Large intestine (tissue), 12 donors: ENCODE measurements at places on chromosomes 2 and 18. TPM values are rescaled to one million over a fixed set of nuclear protein-coding genes. Genes with fewer than 3 reads are reported as not detected.
A peak's percentile ranks its signal among the peaks of the same experiment; 100 is the strongest.

DNA sequence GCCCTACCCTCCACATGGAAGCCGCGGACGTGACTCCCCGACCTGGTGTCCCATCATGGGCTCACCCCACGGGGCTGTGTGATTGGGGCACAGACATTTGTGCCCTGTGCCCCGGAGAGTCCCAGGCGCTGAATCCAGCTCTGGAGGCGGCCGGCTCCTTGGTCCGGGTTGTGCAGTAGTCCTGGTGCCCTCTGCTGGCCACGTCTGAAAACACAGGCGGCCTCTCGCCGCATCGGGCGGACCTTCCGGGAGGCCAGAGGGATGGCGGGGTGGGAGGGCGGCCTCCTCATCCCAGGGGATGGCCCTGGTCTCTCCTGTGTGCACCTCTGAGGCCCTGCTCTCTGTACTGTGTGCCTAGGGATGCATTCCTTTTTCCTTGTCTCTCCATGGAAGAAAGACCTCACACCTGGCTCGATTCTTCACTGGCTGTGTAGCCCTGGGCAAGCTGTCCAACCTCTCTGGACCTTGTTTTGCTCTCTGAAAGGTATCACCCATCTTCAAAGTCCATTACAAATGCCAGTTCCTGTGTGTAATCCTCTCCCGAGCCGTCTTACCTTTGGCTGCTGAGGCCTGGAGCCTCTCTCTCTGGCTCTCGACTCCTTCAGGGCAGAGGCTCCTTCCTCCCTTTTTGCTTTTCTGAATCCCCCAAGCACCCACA, 27.6 kb downstream of the CELF4 start:
- peaks cover 37% of the 10 kb centered on the region for H3K27me3 ChIP-seq
- peak; percentile 63 for DNase-seq
- no peaks in the 10 kb centered on the region for H3K36me3 ChIP-seq
- H3K27ac ChIP-seq, result no peak overlapping the region
- H3K4me3 ChIP-seq, result no peak overlapping the region
- H3K4me1 ChIP-seq, result no peaks in the 10 kb centered on the region

Gene HOXD4
- polyA plus RNA-seq, result 4.9 TPM

DNA sequence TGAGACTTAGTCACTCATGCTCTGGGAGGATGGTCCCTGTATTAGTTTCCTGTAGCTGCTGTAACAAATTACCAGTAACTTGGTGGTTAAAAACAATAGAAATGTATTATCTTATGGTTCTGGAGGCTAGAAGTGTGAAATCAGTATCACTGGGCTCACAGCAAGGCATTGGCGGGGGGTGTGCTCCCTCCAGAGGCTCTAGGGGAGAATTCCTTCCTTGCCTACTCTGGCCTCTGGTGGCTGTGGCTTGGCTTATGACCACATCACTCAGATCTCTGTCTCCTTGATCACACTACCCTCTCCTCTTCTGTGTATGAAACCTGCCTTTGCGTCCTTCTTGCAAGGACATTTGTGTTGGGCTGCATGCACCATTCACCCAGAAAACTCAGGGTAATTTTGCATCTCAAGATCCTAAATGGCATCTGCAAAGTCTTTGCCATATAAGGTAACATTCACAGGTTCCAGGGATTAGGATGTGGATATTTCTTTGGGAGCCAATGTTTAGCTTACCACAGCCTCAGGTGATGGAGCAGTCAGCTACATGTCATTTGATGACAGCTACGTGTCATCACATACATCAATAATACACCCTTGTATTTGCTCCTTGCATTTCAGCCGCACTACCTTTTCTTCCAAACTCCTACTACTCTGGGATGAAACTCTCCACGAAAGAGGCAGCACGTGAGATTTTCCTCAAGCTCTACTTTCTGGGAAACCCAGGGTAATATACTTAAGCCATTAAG, 49.6 kb upstream of the POU3F3 start:
- H3K27ac ChIP-seq, result no peak overlapping the region
- H3K4me3 ChIP-seq, result no peak overlapping the region
- DNase-seq, result no peak
- H3K27me3 ChIP-seq, result no peaks in the 10 kb centered on the region

Gene ANKRD62
- polyA plus RNA-seq, result 0.01 TPM

Gene RAB27B
- 9.6 TPM for polyA plus RNA-seq

DNA sequence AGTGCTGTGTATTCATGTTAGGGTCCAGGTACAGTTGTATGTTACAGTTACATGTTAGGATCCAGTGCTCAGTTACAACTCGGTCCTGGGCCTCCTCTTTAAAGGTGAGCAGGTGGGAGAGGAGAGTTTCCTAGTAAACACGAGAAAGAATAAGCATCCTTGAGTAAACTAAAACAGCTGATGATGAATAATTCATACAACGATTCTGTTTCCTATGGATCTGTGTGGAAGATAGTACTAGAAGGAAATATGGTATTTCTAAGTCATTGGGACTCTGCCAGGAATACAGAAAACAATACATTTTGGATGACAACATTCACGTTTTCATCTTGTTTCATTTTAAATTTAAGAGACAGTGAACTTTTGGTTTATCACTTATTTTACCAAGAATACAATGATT, 29.5 kb downstream of the SNTG2 start:
- H3K36me3 ChIP-seq, result no peaks in the 10 kb centered on the region
- no peak overlapping the region for H3K4me3 ChIP-seq
- H3K27me3 ChIP-seq, result no peaks in the 10 kb centered on the region
- no peak overlapping the region for H3K27ac ChIP-seq

GRCh38 chr2:25190536-25190935, 22.2 kb upstream of the POMC start:
- DNase-seq, result no peak
- H3K36me3 ChIP-seq, result no peaks in the 10 kb centered on the region
- H3K27me3 ChIP-seq, result no peaks in the 10 kb centered on the region
- H3K4me3 ChIP-seq, result no peak overlapping the region

Gene SCN1A
- 0.21 TPM for polyA plus RNA-seq

Gene MC5R
- polyA plus RNA-seq, result 0.66 TPM

DNA sequence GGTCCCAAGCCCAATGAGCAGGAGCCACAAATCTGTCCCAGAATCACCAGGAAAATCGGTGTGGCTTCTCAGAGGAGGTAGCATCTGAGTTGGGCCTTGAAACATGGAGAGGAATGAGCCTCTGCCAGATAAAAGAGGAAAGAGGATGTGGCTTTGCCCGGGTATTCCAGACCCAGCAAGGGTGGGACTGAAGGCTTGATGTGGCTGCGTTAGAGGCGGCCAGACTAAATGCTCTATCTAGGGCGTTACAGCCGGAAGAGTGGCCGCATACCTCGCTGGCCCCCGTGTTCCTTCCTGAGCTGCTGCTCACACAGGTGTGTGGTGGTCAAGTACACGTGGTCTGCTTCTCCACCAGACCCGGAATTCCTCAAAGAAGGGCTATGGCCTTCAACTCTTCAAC, 33.9 kb upstream of the POMC start:
- no peak for DNase-seq
- H3K36me3 ChIP-seq, result no peaks in the 10 kb centered on the region
- H3K27ac ChIP-seq, result no peak overlapping the region
- H3K27me3 ChIP-seq, result no peaks in the 10 kb centered on the region
- H3K4me1 ChIP-seq, result no peaks in the 10 kb centered on the region
- H3K4me3 ChIP-seq, result no peak overlapping the region

DNA sequence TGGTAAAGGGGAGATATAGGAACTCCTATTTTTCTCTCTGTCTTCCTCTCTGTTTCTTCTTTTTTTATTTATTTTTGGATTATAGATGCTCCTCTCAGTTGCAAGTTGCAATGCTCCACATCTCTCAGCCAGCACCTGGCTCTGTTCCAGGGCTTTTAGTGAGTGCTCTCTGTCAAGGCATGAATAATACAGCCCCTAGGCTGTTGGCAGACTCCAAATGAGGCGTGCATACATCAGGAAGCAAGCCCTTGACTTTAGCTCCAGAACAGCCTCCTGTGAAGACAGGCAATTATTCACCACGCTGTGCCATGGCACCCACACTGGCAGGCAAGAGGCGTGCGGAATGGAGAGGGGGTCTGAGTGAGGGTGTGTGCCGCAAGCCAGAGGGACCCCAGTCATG, 228.1 kb upstream of the PXDN start:
- H3K4me3 ChIP-seq, result no peak overlapping the region
- no peaks in the 10 kb centered on the region for H3K36me3 ChIP-seq
- DNase-seq, result no peak

GRCh38 chr2:99679518-99679917, 189.7 kb upstream of the REV1 start:
- DNase-seq, result no peak
- no peak overlapping the region for H3K4me3 ChIP-seq

Gene ANKRD30B
- 0.10 TPM for polyA plus RNA-seq

Gene CDH19
- 8.3 TPM for polyA plus RNA-seq

DNA sequence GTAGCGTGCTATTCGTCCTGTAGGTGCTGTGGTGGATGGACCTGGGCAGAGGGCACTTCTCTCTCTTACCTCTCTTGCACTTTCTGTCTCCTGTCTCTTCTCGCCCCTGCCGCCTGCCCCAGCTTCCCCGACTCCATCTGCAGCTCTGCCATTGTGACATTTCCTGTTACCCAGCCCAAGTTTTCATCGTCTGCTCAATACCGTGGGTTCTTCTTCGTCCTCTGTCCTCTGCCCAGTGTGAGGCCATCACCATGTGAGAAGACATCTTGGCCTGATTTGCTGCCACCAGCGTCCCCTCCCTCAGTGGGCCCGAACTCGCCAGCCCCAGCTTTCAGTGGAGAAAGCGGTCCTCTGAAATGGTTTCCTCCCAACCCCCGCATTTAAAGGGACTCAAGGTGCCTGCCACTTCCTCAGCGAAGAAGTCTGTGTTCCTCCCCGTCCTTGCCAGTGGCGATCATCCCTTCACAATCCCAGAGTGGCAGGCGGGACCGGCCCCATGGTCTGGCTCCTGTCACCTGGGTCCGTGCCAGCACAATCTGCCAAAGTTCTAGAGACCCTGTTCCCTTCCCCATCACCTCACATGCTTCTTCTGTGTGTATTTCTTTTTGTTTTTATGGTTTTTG, 18.0 kb downstream of the TGOLN2 start:
- no peak for DNase-seq
- no peak overlapping the region for H3K4me3 ChIP-seq
- H3K27ac ChIP-seq, result no peak overlapping the region
- peaks cover 30% of the 10 kb centered on the region for H3K4me1 ChIP-seq
- no peaks in the 10 kb centered on the region for H3K27me3 ChIP-seq
- H3K36me3 ChIP-seq, result peaks cover 45% of the 10 kb centered on the region

Gene GBX2
- not detected for polyA plus RNA-seq

Gene ADGRF3
- 0.73 TPM for polyA plus RNA-seq

DNA sequence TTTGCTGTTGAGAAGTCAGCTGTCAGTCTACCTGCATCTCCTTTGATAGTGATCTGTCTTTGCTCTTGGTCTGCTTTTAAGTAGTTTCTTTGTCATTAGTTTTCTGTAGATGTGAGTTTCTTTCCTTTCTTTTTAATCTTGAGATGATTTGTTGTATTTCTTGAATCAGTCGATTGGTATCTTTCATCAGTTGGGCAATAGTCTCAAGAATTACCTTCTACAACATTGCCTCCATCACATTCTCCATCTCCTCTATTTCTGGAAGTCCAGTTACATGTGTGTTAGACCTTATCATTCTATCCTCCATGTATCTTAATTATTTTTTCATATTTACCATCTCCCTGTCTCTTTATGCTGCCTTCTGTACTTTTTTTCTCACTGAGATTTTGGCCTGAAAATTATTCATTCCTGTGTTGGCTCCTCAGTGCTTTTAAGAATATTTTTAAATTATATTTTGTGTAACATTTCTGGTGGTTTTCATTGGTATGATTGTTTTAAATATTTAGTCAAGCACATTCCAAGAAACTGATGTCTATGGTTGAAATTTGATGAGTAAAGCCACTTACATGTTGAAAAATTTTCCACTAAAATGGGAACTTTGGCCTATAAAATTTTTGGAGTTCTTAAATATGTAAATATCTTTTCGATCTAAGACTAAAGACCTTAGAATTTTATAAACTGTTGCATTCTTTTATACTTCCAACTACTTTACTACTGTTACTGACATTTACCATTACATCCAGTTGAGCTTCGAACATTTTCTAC, 239.5 kb upstream of the MGAT5 start:
- no peak overlapping the region for H3K27ac ChIP-seq
- no peaks in the 10 kb centered on the region for H3K36me3 ChIP-seq
- no peaks in the 10 kb centered on the region for H3K4me1 ChIP-seq

Gene SERPINB10
- polyA plus RNA-seq, result not detected

GRCh38 chr2:166725927-166726924, 162.1 kb upstream of the XIRP2 start:
- no peaks in the 10 kb centered on the region for H3K4me1 ChIP-seq
- no peaks in the 10 kb centered on the region for H3K36me3 ChIP-seq
- no peaks in the 10 kb centered on the region for H3K27me3 ChIP-seq
- no peak overlapping the region for H3K4me3 ChIP-seq
- H3K27ac ChIP-seq, result no peak overlapping the region

- no peaks in the 10 kb centered on the region for H3K36me3 ChIP-seq
- H3K27me3 ChIP-seq, result no peaks in the 10 kb centered on the region
- no peaks in the 10 kb centered on the region for H3K4me1 ChIP-seq
- DNase-seq, result peak; percentile 37
- H3K4me3 ChIP-seq, result no peak overlapping the region
- H3K27ac ChIP-seq, result no peak overlapping the region
Measured at GRCh38 chr2:225668606-225669266, 269.2 kb downstream of the NYAP2 start.

GRCh38 chr18:21602299-21602587, 1.7 kb upstream of the ESCO1 start:
- H3K4me1 ChIP-seq, result peaks cover 3% of the 10 kb centered on the region
- no peak overlapping the region for H3K27ac ChIP-seq
- no peaks in the 10 kb centered on the region for H3K27me3 ChIP-seq

Gene GKN2
- 0.10 TPM for polyA plus RNA-seq

DNA sequence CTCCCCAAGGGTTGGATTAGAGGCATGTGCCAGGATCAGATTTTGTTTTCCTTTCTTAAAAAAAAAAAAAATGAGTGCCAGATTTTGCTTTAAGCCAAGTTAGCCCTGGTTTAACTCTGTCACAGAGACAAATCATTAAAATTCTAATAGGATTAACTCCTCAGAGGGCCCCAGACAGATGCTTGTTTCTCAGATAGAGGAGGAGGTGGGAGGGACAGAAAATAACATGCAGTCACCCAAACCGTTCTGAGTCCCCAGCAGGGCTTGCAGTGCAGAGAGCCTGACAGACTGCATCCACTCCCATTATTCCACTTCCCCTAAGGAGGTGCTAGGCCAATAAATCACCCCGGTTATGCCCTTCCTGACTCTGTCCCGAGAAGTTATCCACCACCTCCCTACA, 6.3 kb upstream of the PROKR1 start:
- H3K4me3 ChIP-seq, result no peak overlapping the region
- no peak for DNase-seq
- H3K27me3 ChIP-seq, result peaks cover 1% of the 10 kb centered on the region
- no peaks in the 10 kb centered on the region for H3K4me1 ChIP-seq
- H3K27ac ChIP-seq, result no peak overlapping the region
